ENCODE measurements at places on chromosomes 7 and 10. TPM values are rescaled to one million over a fixed set of nuclear protein-coding genes. Genes with fewer than 3 reads are reported as not detected.

Gene PON1
- total RNA-seq: 1.2 TPM

Gene IFIT1
- total RNA-seq: 17.1 TPM

Gene MRPL32
- 51.7 TPM for total RNA-seq

Gene CLDN12
- total RNA-seq: 53.7 TPM

Gene CHAT
- total RNA-seq: 2.3 TPM

Gene AKR1C3
- total RNA-seq: 1.8 TPM

Gene NFE2L3
- 10.6 TPM for total RNA-seq

Gene HABP2
- 0.23 TPM for total RNA-seq

Gene CPSF4
- 27.0 TPM for total RNA-seq

Gene CYP2W1
- total RNA-seq: not detected

Gene PYROXD2
- total RNA-seq: 6.2 TPM

Gene PLXNA4
- total RNA-seq: 50.3 TPM

Gene PRLHR
- total RNA-seq: 1.2 TPM

Measured in diencephalon (tissue), 1 donor.